ENCODE measurements at places on chromosomes 1 and 21.

DNA sequence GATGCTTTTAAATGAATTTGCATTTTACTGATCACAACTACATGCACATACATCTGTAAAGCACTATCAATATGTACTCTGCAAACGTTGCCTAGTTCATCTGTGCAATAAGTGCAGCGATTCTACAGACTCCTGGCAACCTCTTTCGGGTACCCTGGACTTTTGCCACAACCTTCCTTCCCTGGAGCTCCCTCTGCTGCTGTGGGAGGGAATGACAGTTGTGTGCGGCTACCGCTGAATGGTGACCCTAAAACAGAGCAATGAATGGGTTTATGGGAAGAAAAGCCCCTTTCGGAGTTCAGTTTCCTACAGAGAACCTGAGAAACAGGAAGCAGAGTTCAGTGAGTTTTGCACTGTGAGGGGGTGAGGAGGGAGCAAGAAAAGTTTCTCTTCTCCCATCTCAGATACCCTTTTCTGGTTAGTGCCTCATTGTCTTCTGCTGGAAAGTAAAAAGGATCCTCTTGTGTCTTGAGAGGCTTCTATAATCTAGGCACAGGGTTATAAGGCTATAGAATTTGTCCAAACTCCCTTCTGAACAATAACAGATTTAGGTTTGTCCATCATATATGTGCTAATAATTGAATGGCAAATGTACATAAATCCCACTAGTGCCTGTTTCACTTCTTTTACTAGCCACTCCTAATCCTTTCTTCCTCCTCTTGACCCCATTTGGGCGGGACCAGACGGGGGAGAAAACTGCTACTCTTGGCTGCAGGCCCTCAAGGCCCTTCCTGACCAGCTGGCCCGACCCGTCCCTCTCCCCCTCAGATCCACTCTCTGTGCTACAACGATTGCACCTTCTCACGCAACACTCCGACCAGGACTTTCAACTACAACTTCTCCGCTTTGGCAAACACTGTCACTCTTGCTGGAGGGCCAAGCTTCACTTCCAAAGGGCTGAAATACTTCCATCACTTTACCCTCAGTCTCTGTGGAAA is 19.8 kb upstream of the SARS1 start:
- DNase-seq: no peak

DNA sequence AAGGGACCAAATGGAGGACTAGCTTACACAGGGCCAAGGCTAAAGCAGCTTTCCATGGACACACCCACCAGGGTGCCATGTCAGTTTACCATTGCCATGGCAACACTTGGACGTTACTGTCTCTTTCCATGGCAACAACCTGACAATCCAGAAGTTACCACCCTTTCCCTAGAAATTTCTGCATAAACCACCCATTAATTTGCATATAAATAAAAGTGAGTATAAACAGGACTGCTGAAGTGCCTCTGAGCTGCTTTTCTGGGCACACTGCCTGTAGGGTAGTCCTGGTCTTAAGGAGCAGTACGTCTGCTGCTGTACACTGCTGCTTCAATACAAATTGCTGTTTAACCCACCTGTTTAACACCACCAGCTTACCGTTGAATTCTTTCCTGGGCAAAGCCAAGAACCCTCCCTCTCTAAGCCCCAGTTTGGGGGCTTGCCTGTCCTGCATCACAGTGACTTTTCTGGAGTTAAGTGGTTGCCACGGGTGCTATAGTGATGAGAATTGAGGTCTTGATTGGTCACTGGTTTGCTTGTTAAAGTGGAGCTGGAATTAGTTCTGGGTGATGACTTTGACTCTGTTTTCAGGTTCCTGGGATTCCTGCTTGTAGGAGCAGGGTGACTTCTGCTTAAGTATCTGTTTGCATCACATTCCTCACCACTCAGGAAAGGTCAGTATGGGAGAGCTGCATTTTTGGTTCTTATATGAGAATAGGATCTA is 83.2 kb downstream of the CLDN17 start:
- no peak for DNase-seq

DNA sequence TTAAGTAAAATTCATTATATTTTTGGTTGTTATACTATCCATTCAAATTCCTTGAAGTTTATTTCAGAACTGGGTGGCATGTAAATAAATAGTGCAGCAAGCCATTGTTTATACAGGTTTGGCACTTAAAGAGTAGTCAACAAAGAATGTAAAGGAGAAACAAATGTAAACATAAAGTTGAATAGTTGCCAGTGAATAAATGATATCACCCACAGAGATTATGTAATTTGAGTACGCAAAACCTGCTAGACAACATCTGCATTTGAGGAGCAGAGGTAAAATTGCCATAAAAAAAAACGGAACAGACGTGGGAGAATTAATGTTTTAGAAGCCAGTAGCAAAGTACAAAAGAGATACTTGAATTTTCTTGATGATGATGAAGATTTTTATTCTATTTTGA is 111.6 kb downstream of the ADGRL2 start:
- no peak for DNase-seq

DNA sequence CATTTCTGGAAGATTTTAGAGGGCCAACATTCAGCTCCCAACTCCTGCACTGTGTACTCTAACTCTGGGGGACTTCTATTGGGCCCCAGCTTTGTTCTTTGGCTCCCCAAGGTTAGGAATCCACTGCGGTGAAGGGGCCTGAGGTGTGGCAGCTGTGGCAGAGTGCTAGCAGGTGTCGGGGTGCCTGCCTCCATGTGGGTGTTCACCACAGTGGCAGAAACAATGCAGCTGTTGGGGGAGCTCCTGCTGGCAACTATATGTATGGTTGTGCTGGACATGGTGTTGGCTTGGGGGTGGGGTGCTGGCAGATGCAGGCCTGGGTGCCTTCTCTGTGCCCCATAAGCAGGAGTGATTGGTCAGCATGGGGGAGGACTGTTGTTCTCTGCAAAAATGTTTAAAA is 95.5 kb downstream of the ST6GALNAC3 start:
- no peak for DNase-seq

- no peak for DNase-seq
Measured at GRCh38 chr1:117044217-117044616, 15.9 kb upstream of the TTF2 start.

DNA sequence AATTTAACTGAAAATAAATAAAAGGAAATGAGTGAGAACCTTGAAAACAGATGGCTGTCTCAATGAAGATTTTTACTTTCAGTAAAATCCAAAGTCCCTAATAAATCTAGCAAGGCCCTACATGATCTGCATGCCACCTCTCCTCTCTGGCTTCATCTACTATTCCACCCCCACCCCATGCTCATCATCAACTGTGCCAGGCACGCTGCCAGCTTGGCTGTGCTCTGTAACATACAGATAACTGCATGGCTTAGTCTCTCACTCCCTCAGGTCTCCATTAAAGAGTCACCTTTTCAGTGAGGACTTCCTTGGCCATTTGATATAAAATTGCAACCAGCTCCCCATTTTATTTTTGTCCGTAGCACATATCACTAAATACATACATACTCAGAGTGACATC is 26.7 kb downstream of the RGSL1 start:
- no peak for DNase-seq

DNA sequence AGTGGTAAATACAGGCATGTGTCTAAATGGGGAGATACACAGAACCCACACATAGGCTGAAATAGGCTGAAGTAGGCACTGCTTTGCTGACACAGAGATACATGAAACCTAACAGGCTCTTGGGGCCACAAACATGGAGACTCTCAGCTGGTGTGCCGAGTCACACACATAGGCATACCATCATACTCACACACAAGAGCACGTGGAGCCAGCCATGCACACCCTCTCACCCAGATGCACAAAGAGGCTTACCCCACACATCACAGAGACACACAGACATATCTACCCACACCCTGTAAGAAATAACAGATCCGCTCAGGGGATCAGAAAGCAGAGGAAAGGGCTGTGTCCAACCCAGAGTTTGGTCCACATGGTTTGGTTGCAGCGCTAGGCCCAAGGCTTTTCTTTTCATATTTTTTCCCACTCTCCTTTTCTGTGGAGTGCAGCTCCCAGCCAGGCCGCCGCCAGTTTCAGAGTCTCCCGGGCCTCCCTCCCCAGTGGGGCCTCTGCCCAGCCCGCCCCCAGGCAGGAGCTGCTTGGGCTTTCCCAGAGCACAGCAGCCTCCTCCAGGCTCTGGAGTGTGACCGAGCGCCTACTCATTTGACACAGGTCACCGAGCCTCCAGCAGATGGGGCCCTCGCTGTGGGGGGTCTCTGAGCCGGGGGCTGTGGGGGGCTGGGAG is 3.9 kb upstream of the POU3F1 start:
- DNase-seq: peak; percentile 68

All from right renal pelvis (tissue), 4 donors.